ENCODE measurements at places on chromosomes 1 and 21. TPM values are rescaled to one million over a fixed set of nuclear protein-coding genes. Genes with fewer than 3 reads are reported as not detected.

Gene SPRR1B
- total RNA-seq = not detected

Gene F13B
- not detected for total RNA-seq

Gene IFT25
- 49.7 TPM for total RNA-seq

Gene LENEP
- total RNA-seq = not detected

Gene CYP4A22
- not detected for total RNA-seq

Gene ANGPTL3
- not detected for total RNA-seq

Gene LIN28A
- not detected for total RNA-seq

Gene SCYL3
- total RNA-seq = 3.6 TPM

Gene VSIG8
- total RNA-seq = 0.47 TPM

Gene LIN9
- total RNA-seq = 21.9 TPM

Gene GNG12
- total RNA-seq = 54.1 TPM

Gene FMO2
- total RNA-seq = not detected

Gene HMGCS2
- total RNA-seq = not detected

Gene MSH4
- not detected for total RNA-seq

Gene KCNA3
- not detected for total RNA-seq

Gene AUNIP
- 22.2 TPM for total RNA-seq

Gene GNAT2
- 0.69 TPM for total RNA-seq

Gene TNFRSF1B
- 1.3 TPM for total RNA-seq

Gene LMX1A
- not detected for total RNA-seq

Gene SHE
- not detected for total RNA-seq

Gene IQCC
- total RNA-seq = 11.8 TPM

Gene IFNLR1
- total RNA-seq = 8.9 TPM

Gene PAPPA2
- not detected for total RNA-seq

Gene FASLG
- not detected for total RNA-seq

Gene NR1I3
- not detected for total RNA-seq

Gene HIPK1
- 18.7 TPM for total RNA-seq

Gene RHBDL2
- 10.0 TPM for total RNA-seq

Gene CLDN17
- not detected for total RNA-seq

Gene PLA2G2F
- total RNA-seq = 0.18 TPM

Gene SLAMF9
- 8.7 TPM for total RNA-seq

Gene PDZK1
- 4.2 TPM for total RNA-seq

Gene AMY1B
- total RNA-seq = not detected

Gene FCAMR
- not detected for total RNA-seq

Gene B3GALT2
- not detected for total RNA-seq

Gene L1TD1
- total RNA-seq = not detected

Gene MANEAL
- total RNA-seq = 47.6 TPM

Gene CEP350
- 17.8 TPM for total RNA-seq

Gene CR1
- not detected for total RNA-seq

Gene INPP5B
- total RNA-seq = 10.5 TPM

Gene CAMK1G
- total RNA-seq = not detected

Data from PC-3 (cell line).